ENCODE measurements at places on chromosomes 2 and 18.

- peak overlapping the region; percentile 66 for H3K4me3 ChIP-seq
- no peaks in the 10 kb centered on the region for H3K27me3 ChIP-seq
- no peaks in the 10 kb centered on the region for H3K36me3 ChIP-seq
- no peak for DNase-seq
Observed at GRCh38 chr18:26656944-26657536, 108.7 kb upstream of the KCTD1 start.

GRCh38 chr2:191151331-191151730, 537 bp upstream of the STAT4 start:
- DNase-seq, result no peak
- H3K36me3 ChIP-seq, result no peaks in the 10 kb centered on the region
- H3K4me3 ChIP-seq, result peak overlapping the region; percentile 43
- no peaks in the 10 kb centered on the region for H3K27me3 ChIP-seq
- peaks cover 12% of the 10 kb centered on the region for H3K4me1 ChIP-seq

GRCh38 chr2:147342329-147342728, 502.5 kb upstream of the ACVR2A start:
- no peaks in the 10 kb centered on the region for H3K27me3 ChIP-seq
- H3K27ac ChIP-seq, result no peak overlapping the region
- H3K4me1 ChIP-seq, result no peaks in the 10 kb centered on the region
- no peak for DNase-seq
- no peak overlapping the region for H3K4me3 ChIP-seq

DNA sequence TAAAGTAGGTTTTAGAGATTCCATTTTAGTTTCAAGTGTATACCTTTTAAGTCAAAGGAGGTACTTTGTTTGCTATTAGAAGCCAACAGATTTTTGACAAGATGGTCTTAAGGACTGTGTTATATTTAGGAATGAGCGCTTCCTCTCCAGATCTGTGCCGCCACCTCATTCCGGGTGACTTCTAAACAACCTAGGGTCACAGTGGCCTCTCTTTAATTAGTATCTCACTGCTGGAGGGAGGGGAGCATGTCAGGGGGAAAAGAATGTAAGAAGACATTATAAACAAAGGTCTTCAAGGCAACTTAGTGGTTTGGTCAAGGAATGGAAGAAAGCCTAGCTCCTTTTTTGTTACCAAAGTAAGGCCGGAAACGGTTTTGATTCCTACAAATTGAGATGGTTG, 67.0 kb downstream of the RBMS1 start:
- no peak overlapping the region for H3K4me3 ChIP-seq
- H3K27me3 ChIP-seq, result no peaks in the 10 kb centered on the region
- peaks cover 24% of the 10 kb centered on the region for H3K4me1 ChIP-seq
- H3K36me3 ChIP-seq, result no peaks in the 10 kb centered on the region

- H3K27me3 ChIP-seq, result no peaks in the 10 kb centered on the region
- no peaks in the 10 kb centered on the region for H3K36me3 ChIP-seq
- H3K4me1 ChIP-seq, result peaks cover 14% of the 10 kb centered on the region
- H3K27ac ChIP-seq, result peak overlapping the region; percentile 14
Observed at GRCh38 chr2:44578471-44579093, 216.8 kb downstream of the CAMKMT start.

DNA sequence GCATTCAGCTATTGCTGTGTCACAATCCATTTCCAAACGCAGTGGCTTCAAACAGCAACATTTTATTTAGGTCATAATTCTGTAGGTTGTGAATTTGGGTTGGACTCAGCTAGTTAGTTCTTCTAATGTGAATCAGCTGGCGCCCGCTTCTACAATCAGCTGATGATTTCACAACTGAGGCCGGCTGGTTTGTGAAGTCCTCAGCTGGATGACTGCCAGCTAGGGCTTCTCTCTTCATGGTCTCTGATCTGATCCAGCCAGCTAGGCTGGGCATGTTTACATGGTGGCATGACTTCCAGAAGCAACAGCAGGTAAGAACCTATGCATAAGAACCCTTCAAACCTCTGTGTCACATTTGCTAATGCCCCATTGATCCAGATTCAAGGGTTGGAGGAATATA, 172.0 kb downstream of the SLC4A10 start:
- H3K27ac ChIP-seq, result no peak overlapping the region
- H3K4me1 ChIP-seq, result no peaks in the 10 kb centered on the region

All from vagina (tissue), 2 donors.